Dorsolateral prefrontal cortex (tissue), 122 donors: ENCODE measurements at places on chromosomes 3 and 15.
A peak's percentile ranks its signal among the peaks of the same experiment; 100 is the strongest.

DNA sequence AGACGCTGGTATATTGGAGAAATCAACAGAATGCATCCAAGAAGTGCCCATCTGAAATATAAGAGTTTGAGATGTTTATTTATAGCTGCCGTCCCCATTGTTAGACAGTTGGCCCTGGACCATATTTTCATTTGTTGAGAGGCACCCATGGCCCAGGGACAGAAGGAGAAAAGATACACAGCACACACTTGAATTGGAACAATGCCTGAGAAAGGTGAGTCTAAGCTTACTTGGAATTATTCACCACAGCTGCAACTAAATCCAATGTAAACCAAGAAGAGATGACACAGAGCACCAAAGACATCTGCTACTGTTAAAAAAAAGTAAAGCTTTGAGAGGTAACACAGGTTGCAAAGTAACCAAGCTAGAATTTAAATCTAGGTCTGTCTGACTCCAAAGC lies 525.5 kb upstream of the NAALADL2 start:
- DNase-seq: no peak

DNA sequence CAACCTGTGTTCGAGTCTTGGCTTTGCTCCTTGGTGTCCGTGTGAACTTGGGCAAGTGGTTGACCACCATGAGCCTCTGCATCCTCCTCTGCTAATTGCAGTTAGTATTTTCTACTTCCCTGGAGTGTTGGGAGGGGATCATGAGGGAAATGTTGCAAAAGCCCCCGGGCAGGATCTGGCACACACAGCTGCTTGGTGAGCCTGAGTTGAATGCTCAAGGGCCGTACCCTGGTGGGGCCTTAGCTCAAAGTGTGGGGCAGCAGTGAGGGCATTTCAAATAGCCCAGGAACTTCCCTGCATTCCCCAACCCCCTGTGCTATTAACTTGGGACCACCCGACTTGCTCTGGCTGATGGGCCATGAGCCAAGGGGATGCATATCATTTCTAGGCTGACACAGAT lies 94.9 kb upstream of the SLC6A11 start:
- DNase-seq: no peak

DNA sequence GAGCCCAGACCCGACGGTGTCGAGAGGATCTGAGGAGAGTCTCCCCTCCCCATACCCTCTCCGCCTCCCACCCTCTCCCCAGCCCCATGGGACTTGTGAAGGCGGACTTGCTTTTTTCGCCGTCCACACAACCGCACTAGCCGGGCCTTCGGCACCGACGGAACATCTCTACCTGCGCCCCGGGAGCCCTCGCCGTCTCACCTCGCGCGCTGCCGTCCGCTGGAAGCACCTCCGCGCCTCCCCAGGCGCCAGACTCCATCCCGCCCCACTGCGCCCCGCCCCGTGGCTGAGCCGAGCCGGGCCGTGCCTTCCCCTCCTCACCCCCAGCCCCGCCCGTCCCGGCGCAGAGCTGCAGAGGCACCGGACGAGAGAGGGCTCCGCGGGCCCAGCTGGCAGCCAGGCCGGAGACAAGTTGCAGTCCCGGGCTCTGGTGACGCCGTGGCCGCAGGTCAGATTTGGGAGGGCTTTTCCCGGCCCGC lies at the start of the genes DUOX1 and DUOXA1:
TSS of gene DUOX1 (plus strand) at position 344 of the 479 bp plus-strand sequence. CDS start 1,973 bp downstream, outside the sequence.
TSS of gene DUOXA1 (minus strand) at position 229 of the 479 bp plus-strand sequence. CDS start 6,865 bp downstream, outside the sequence.
- DNase-seq: no peak

- no peak for DNase-seq
Measured at GRCh38 chr3:82977871-82978270, 1216.4 kb upstream of the GBE1 start.

GRCh38 chr3:103440539-103441203 lies 1005.9 kb downstream of the ZPLD1 start:
- no peak for DNase-seq

DNA sequence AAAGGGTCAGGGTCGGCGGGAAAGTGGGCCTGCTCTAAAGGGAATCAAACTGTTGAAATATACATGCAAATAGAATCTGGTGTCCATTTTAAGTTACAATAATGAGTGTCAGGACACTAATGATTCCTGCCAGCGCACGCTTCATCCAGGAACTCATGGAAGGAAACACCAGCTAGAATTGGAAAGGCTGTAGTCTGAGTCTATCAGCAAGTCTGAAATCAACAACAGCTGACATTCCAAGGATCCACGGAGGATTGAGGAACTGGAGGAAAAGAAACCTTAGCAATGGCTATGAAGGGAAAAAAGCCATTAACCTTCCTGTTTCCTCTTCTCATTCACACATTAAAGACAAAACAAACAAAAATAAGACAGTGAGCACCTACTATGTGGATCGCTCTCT lies 1063.1 kb downstream of the NTRK3 start:
- no peak for DNase-seq

DNA sequence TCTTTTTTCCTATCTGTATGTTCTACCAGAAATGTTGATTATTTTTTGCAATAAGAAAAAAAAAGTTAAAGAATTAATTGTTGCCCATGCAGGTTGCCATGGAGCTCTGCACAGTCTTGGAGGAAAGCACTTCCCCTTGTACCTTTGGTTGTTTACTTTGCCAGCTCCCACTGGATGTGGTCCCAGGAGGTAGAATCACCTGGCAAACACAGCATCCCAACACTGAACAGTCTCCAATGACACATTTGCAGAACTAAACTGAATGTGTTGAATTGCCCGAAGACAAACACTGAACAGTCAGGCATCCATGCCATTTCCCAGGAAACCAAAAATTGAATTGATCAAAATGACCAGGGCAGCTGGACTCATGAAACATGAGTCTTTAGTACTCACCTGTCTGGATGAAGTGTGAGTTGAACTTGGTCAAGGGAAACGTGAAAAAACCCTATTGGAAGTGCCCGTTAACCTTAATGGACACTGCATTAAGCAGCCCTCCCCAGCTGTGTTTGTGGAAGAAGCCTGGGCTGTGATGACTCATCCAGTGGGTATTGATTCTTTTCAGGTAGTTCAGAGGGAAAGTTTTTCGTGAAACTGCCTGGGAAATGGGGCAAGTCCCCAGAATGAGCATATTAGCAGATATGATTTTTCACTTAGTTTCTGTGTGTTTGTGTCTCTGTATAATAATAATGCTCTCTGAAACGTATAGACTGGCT lies 284.7 kb upstream of the STT3B start:
- DNase-seq: no peak

- DNase-seq: peak; percentile 6
Measured at GRCh38 chr3:118501152-118501551, 533.5 kb downstream of the IGSF11 start.

- no peak for DNase-seq
Measured at GRCh38 chr3:172127141-172127540, 87.8 kb downstream of the FNDC3B start.

DNA sequence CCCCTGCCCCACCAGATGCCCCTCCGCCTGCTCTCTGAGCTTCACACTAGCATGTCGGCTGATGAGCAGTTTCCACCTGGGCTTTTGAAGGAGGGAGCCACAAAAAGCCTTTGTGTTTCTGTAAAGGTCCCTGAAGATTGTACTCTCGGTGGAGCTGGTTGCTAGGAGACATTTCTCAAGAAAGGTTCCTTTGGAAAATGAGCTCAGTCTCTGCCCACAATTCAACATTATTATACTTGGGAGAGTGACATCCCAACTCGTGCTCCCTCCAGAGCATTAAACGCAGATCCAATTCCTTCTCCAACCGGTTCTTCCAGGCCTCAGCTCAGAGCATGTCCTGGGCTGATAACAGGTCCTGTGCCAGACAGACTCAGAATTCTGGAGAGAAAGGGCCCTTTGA lies 26.8 kb upstream of the FAM107A start:
- DNase-seq: no peak

DNA sequence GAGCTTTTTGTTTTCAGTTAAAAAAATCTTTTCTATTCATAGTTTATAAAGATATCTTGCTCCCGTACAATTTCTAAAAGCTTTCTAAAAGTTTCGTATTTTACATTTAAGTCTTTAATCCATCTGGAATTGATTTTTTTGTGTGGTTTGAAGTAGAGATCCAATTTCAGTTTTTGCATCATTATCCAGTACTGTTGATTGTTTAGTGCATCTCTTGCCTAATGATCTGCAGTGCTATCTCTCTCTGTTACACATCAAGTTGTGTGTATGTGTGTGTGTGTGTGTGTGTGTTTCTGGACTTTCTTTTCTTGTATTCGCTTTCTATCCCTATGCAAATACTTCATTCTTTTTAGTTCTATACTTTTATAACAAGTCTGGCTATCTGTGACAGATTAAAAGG lies 605.8 kb upstream of the DPPA4 start:
- no peak for DNase-seq

DNA sequence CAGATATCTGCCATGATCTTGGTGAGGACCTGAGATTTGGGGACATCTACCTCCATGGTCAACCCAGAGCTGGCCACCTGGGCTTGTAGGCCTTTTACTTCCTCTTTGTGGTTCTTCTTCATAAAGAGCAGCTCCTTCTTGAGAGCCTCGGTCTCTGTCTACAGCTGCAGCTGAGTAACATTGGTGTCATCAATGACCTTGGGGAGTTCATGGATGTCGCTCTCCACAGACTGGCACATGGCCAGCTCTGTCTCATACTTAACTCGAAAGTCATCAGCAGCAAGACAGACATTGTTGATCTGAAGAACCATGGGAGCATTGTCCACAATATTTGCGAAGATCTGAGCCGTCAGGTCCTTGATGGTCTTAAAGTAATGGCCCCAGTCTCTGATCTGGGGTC lies 15.7 kb upstream of the RASA2 start:
- no peak for DNase-seq

GRCh38 chr3:71753701-71754609 lies at the start of gene GPR27:
TSS of gene GPR27 (plus strand) at chr3:71753855. CDS start at chr3:71754050, 195 bp downstream.
- DNase-seq: peak; percentile 16

DNA sequence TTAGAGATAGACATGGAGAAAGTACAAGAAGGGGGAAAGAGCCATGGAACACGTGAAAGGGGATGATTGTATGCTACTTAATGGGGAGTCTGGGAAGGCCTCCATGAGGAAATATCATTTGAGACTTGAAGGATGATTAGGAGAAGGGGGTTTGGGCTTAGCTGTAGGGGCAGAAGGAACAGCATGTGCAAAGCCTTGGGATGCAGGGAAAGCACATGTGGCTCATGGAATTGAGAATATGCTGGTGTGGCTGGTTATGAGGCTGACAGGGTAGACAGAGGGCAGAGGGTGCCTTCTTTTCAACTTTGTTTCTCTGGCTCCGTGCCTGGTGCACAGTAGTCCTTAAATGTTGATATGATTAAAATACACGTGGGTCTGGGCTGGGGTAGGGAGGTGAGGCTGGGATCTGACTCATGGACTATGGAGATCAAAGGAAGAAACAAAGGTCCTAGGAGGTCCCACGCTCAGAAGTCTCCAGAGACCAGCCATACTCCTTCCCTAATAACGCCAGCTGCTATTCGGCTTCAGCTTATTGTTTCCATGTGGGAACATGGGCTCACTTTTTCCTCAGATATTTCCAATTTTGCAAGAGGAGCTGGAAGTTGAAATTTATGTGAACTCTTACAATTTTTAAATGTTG lies 1.1 kb downstream of the GTF2E1 start:
- DNase-seq: no peak

GRCh38 chr3:52007291-52007690 lies 11.6 kb upstream of the RPL29 start:
- no peak for DNase-seq

GRCh38 chr3:39183211-39184080 lies 8.9 kb downstream of the XIRP1 start:
- no peak for DNase-seq

DNA sequence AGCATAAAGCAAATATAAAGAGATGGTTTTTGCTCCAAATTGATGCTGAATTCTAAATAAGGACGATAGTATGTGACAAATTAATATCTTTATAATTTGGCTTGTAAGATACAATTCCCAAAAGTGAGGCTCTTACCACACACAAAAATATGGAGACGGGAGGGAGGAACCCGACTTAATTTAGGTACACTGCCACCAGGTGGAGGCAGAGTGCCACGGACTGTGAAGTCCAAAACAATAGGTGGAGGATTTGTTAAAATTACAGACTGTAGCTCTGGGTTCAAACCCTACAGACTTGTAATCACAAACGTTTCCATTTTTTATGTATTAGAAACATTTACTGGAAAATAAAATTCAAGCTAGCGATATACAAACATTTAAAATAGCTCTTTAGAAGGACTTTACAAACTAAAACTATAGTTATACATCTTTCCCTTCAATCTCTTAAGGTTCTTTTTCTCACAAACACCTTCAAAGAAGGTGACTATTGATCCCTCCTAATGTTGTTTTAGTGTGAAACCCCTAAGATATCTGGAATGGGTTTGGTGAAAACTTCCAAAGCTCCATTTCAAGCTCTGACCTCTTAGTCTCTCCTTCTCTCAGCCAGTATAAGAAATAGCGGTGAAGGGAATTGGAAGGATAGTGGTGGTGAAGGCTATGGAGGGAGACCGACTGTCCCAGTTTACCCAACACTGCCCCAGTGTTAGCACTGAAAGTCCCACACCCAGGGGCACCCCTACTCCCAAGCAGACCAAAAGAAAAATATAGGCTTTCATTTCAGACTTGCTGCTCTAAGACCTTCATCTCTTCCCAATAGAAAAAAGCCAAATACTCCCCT lies 89.7 kb downstream of the AQP9 start:
- DNase-seq: peak; percentile 74

DNA sequence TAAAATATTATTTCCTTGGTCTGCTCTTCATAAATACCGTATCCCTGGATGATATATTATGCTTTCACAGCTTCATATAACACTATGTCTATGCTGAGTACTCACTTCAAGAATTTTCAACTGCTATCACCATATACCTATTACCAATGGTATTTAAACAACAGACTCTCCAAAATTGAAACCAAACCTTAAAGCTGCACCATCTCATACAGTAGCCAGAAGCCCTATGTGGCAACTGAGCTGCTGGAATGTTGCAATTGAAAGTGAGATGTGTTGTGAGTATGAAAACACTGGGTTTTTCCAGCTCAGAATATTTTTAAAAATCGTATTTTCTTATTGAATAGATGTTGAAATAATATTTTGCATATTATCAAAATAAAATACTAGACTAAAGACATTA lies 130.1 kb upstream of the GOLGA6L6 start:
- DNase-seq: no peak

- no peak for DNase-seq
Measured at GRCh38 chr15:45635763-45636292, 999 bp downstream of the SQOR start.

GRCh38 chr3:101038880-101039279 lies 45.7 kb upstream of the ABI3BP start:
- no peak for DNase-seq

GRCh38 chr15:95853350-95853749 lies 477.1 kb upstream of the NR2F2 start:
- no peak for DNase-seq

DNA sequence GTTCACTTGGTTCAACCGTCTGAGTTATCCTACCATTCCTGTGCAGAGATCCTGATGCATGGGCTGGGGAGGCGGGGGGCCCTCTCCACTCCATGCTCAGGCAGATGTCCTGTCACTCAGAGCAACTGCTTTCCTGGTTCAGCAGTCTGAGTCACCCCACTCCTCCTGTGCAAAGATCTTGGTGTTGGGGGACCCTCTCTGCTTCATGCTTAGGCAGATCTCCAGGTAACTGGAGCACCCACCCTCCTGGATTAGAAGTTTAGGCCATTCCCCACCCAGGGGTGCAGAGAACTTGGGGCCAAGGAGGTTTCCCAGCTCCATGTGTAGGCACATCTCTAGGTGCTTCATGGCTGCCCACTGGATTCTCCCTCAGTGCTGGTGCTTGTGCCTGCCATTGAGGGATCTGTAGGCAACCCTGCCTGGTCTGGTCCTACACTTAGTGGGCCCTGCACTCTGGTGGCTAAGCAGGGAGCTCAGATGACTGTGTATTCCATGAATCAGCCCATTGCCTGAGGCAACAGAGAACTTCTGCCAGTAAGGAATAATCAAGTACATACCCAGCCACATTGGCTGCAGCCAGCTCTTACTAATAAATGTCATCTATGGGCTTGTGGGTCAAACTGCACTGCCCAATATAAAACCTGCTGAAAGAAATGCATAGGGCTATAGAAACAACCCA lies 465.4 kb upstream of the THBS1 start:
- DNase-seq: no peak
